ENCODE measurements at places on chromosomes 1 and 21.

- DNase-seq: no peak
Measured at GRCh38 chr1:205323794-205324193, 2.2 kb upstream of the NUAK2 start.

GRCh38 chr21:15732290-15732995 lies 2.7 kb downstream of the USP25 start:
- no peak for DNase-seq

- DNase-seq: no peak
Measured at GRCh38 chr1:91846639-91847013, 39.3 kb downstream of the TGFBR3 start.

GRCh38 chr1:109622895-109623294 lies 3.3 kb downstream of the AMPD2 start:
- DNase-seq: no peak

- DNase-seq: no peak
Measured at GRCh38 chr1:183245357-183245756, 59.3 kb downstream of the LAMC2 start.

DNA sequence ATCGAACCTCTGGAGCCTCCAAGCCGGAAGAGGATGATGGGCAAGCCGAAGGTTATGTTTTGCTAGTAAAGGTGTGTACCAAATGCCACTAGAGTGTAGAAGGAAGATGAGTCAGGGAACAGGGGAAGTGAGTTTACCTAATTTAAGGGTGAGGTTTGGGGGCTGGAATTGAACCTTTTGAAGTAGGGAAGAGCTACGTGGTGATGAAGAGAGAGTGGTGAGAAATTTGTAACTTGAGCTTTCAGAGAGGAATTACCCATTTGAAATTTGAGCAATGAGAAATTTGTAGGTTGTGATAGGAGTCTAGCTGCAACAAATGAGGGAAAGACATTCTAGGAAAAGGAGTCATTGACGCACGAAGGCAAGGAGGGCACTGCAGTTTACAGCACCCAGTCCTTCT lies 70.0 kb upstream of the TENT5C start:
- DNase-seq: no peak

DNA sequence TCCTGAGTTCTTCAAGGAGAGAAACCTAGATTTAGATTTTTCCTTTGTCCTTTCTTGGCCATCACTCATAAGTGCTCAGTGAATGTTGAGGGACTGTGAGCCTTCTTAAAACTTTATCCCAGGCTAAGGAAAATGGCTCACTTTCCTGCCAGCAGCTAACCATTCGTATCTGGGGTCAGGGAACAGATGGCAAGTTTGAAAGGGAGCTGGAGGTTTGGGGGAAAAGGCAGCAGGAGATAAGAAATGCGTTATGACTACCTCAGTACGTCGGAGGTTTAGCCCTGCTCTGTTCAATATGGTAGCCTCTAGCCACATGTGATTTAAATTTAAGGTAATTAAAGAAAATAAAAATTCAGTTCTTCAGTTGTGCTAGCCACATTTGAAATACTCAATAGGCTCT lies 13.3 kb downstream of the RRP15 start:
- DNase-seq: no peak

DNA sequence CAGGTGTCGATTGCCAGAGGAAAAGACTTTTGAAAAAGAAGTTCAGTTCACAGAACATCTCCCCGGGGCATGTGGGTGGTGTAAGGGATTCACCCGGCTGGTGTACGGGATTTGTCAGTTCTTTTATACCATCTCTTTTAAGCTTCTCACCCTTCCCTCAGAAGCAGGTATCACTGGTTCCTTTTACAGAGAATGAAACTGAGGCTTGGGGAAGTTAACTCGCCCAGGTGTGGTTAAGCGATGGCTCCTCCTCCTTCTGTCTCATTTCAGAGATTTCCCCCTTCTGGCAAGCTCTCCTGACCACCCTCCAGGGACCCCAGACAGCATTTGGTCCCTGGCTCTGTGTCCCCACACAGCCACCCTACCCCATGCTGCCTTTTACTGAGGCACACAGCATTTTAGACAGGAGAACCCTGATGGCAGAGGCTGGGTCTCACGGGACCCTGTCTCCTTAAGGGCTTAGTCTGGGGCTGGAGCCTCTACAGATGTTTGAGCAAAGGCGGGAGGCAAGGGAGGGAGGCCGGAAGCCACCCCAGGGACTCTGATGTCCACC lies 2.8 kb upstream of the ECE1 start:
- no peak for DNase-seq

DNA sequence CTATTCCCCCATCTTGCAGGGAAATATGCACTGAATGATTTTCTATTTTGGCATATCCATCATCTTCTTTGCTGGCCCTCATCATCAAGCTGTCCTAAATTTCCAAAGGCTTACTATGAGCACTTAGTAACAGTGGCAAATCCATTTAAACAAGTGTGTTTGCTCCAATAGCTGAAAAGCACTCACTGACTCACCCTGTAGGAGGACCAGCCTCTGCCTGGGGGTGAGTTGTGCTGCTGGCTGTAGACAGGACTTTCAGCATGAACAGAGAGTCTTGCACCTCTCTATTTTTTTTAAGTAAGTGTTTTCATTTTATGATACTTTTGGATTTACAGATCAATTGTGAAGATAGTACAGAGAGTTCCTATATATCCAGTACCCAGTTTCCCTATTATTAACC lies 97.3 kb downstream of the SLC35F3 start:
- no peak for DNase-seq

DNA sequence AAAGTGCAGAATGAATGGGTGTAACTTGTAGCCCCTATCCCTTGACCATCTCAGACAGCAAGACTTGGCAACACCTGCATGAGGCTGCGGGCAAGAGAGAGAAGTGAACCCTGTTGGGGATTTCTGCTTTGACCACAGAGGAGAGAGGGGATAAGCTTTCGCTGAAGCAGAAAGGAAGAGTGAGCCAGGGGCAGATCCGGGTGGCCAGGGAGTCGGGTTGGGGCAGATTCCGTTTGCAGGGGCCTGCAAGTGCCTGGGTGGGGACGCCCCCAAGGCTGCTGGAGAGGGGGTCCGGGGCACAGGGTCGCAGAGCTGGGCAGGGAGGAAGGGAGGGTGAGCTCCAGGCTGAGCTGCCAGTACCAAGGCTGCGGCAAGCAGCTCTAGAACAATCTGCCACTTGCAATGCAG lies 25.3 kb upstream of the PIK3CD start:
- DNase-seq: peak; percentile 3

DNA sequence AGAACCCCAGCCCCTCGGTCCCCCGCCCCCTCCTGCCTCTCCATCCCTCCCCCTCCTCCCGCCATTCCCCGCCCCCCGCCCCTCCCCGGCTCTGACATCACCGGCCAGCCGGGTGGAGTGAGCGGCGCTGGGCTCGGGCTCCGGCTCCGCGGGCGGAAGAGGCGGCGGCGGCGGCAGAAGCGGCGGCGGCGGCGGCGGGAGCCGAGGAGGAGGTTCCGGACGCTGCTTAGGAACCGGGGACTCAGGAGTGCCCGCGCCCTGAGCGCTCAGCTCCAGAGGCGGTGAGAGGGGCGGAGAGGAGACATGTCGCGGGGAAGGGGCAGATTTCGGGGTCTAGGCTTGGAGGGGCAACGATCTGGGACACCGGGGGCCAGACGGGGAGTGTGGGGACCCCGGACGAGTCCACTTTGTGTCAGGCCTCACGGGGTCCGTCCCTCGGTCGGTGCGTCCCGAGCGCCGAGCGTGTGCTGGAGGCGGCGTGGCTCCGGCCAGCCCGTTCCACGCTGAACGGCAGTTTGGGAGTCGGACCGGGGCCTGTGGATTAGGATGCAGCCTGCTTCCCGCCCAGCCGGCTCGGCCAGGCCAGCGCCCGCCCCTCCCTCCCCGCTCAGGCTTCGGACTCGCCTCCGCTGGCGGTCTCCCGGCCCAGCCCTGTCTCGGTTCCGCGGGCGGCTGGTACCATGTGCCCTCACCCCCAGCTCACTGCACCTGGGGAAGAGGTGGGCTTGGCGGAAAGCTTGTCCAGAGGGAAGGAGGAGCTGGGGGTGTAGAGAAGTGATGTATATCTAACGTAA lies at the start of gene PEA15:
PEA15 (plus strand) TSS at position 143 of the 794 bp plus-strand sequence. CDS start 6,161 bp downstream, outside the sequence.
- DNase-seq: no peak

DNA sequence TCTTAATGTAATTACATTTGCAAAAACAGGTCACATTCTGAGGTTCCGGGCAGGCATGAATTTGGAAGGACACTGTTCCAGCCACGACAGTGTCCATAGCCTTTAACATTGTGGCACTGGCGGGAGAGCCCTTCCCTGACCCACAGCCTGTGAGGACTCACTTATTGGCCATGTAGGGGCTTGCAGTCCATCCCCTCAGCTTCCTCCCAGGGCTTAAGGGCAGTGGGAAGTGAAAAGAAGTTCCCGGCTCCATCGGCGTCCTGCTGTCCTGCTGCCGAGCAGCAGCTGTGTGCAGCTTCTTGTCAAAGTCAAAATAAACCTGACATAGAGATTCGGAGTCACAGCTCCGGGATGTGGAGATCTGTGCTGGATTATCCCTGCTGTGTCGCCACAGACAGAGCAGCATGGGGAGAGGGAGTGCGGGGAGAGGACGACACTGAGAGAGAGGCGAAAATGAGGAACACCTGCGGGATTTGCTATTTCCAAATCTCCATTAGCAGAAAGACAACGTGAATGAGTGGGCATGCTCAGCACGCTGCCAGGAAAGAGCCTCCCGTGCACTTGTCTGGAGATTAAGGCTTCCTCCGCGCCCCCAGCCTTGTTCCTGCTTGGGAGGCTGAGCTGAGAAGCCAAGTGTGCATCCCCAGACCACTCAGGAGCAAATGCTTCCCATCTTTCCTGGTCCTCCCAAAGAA lies 260.3 kb downstream of the ASTN1 start:
- peak; percentile 72 for DNase-seq

DNA sequence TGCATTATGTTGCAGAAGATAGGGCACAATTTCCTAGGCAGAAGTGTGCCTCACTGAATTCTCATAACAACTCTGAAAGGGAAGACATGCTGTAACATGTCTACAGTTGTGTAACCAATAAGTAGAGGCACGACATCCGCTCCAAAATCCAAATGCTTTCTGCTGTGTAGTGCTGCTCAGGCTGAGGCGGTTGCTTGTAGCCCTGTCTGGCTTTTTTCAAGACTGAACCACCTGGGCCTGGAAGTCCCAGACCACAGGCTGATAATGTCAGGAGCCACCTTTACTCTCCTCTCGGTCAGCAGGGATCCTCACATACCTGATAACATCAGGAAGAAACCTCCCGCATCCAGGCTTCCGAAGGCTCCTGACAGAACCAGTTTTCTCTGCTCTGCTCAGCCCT lies 10.9 kb downstream of the AKNAD1 start:
- DNase-seq: no peak

- no peak for DNase-seq
Measured at GRCh38 chr21:42444745-42445059, 41.0 kb downstream of the UBASH3A start.

GRCh38 chr1:155131856-155132255 lies 3.8 kb upstream of the SLC50A1 start:
- no peak for DNase-seq

- DNase-seq: peak; percentile 93
Measured at GRCh38 chr1:31182352-31182751, 57.3 kb downstream of the NKAIN1 start.

- DNase-seq: no peak
Measured at GRCh38 chr1:228994676-228995594, 259.7 kb downstream of the RHOU start.

DNA sequence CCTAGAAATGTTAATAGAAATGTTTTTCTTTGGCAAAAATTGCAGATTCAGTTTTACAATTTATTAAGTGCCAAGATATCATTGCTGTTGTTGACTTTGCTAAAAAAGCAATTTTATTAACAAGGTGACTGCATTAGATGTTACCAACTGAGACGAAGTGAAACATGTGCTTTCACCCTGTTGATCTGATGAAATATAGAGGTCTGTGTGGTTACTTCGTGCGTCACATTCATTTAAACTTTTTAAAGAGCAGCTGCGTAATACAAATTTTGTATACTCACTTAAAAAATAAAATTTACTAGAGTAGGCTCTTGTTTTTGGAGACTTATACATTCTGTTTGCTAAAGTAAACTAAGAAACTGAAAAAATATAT lies 465.7 kb downstream of the USP25 start:
- DNase-seq: no peak

GRCh38 chr1:56151402-56151801 lies 428.0 kb downstream of the PLPP3 start:
- DNase-seq: no peak

GRCh38 chr21:40018871-40019475 lies 151.7 kb downstream of the PCP4 start:
- DNase-seq: no peak

- no peak for DNase-seq
Measured at GRCh38 chr1:19525607-19526545, 40.5 kb upstream of the CAPZB start.

DNA sequence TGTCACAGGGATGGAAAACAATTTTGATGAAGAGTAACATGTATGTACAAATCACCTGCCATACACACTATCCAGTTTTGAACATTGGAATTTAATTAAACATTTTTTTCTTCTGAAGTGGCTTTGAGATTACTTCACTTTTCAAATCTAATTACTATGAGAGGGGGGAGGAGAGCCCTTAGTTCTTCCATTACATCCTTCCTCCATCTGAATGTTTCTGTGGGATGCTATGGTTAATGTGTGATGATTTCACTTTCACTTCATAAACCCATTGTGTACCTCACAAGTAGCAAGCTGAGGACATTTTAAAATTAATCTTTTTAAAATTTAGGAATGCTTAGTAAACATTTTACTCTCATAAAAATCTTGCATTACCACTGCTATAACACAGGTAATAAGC lies 156.9 kb downstream of the RUNX1 start:
- no peak for DNase-seq

DNA sequence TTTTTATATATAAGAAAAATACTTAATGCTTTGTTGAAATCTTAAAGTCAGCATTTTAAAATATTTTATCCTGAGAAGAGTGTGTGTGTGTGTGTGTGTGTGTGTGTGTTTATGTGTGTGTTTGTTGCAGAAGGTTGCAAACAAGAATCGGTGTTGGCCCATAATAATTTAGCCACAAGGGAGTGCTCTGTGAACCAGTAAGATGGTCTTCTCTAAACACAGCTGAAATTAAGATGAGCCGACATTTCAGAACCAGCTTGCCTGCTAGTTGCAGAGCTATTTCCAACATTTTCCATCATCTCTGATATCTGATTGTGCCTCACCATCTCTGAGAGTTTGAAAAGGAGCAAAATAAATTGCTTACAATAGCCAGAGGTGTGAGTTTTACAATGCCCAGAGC lies 158.8 kb upstream of the SGIP1 start:
- no peak for DNase-seq

GRCh38 chr1:21064057-21064456 lies 112.6 kb downstream of the EIF4G3 start:
- DNase-seq: no peak

GRCh38 chr1:230781594-230781993 lies 34.4 kb downstream of the CAPN9 start:
- no peak for DNase-seq

GRCh38 chr1:200150721-200151120 lies 123.2 kb downstream of the NR5A2 start:
- DNase-seq: no peak

GRCh38 chr1:117572546-117572945 lies 33.3 kb upstream of the TENT5C start:
- no peak for DNase-seq
